ENCODE measurements at places on chromosomes 12 and 14.
A peak's percentile ranks its signal among the peaks of the same experiment; 100 is the strongest.

- DNase-seq = no peak
These were observed 86.4 kb downstream of the MON2 start for GRCh38 chr12:62552906-62553556.

DNA sequence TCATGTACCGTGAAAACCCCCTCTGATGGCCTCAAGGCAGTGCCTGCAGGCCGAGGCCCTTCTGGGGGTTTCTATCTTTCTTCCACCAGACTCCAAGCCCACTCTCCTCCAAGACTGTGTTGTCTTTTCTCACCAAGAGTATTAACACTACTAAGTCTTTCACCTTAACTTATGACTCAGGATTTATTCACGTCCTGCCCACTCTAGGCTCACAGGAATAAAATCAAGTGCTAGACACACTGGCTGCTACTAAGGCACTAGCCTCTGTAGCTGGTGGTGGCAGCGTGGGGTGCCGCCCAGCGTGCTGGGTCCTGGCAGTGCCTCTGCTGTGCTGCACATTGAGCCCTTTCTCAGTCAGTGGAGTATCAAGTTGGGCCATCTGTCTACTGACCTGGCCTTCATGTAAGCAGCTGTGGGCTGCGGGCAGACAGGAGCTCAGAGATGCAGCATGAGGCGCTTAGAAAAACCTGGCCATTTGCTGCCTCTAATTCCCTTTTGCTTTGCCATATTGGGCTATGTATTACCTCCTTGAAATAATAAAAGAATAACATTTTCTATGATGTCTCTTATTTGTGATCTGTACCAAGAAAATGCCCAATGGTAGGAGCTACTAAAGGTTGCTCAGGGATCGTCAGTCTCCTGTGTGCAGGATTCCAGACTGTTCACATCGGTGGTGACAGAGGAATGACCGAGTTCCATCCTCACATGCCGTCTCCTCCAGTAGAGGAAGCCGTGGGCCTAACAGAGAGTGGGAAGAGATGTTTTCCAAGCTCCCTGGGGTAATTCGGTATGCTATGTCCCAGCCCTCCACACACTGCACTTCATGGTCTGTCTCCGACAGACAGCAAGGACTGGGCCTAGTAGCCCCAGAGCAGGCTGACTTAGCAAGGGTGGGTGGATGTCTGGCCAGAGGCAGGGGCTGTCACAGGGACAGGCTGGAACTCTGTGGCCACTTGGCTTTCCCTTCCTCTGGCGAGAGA is 39.9 kb downstream of the MAX start:
- DNase-seq = peak; percentile 40

DNA sequence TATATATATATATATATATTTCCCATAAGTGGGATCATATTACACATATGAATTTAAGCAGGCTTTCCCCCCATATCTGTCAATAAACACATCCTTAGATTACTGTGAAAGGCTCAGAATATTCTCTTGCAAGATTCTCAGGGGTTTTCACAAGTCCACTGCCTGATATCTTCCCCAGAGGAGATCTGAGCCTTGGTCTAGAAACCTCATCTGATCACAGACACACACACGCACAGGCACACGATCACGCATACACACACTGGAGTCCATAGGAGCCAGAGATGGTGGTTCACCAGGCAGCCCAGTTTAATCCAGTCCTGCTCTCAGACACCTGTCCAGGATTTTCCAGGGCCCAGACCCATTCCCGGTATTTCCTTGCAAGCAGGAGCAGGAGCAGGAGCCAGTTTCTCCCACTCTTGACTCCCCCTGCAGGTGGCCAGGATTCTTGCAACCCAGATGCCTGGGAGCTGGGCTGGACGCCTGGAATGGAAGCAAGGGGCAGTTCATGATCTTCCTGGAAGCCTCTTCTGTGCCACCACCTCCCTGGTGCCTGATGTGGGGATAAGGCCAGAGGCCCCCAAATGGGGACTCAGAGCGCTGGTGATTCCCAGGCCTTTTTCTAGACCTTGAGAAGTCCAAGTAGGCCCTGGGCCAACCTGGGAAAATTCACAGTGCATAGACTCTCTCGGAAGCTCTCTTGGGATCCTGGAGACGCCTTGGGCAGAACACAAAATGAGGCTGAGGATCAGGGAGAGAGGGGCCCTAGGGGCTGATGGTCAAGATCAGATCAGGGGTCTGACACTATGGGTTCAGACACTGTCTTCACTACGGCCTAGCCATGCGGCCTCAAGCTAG is 16.5 kb upstream of the KRT78 start:
- DNase-seq = no peak

DNA sequence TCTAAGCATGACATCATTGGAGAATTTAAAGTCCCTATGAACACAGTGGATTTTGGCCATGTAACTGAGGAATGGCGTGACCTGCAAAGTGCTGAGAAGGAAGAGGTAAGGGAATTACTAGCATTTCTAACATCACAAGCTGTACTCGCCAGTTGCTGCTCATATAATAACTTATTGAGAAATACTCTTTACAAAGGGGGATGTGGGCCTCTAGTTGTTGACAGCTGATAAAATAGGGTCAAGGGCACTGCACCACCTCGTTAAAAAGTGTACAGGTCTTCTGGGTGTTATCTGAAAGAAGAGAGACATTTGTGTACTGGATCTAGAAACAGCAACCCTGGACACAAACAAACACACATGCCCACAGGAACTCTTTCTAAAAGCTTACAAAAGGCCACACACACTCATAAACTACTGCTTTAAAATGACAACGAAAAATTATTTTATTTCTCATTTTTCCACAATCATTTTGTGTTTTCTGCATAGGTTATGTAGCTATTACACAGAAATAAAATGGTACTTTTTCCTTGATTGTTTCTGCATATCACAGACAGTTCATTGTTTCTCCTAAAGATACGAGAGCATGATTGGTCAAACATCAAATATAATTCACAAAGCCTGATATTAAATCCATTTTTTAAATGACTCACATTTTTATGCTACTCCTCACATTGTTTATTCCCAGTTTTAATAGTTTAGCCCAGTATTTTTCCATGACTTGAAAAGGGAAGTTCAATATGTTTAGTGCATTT is 391.1 kb downstream of the PAWR start:
- no peak for DNase-seq

DNA sequence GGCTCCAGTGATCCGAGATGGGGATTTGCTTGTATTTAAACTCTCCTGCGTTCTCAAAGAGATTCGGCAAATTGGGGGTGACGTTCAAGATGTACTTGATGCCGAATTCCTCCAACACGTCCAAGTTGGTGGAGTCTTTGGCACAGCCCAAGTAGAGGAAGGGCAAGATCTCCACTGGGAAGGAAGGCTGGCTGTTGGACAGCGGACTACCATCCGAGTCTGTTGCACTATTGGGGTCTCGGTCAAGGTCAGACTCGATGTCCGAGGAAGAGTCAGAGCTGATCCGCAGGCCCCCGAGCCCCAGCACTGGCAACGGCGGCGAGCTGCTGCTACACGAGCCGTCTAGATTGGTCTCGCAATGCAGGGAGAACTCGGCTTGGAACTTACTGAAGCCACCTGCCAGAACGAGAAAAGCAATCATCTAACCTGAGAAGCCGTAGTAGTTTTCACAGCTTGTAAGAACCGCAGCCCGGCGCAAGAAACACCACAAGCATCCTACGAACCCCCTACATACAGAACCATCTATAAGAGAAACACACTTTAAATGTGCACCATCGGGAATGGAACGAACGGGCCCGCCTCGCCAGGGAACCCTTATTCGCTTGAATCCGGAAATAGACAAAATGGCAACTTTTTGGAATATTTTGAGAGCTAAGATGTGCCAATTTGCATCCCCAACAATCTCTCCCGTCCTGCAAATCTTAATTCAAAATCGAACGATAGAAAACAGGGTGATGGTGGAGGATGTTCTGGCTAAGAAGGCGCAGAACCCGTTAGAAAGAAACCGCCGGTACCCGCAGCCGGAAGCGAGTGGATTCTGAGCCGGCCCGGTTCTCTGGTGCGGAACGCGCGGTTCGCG is 1.4 kb downstream of the DUSP6 start:
- DNase-seq = no peak

GRCh38 chr14:76887191-76887590 is 61.0 kb downstream of the LRRC74A start:
- DNase-seq = no peak

DNA sequence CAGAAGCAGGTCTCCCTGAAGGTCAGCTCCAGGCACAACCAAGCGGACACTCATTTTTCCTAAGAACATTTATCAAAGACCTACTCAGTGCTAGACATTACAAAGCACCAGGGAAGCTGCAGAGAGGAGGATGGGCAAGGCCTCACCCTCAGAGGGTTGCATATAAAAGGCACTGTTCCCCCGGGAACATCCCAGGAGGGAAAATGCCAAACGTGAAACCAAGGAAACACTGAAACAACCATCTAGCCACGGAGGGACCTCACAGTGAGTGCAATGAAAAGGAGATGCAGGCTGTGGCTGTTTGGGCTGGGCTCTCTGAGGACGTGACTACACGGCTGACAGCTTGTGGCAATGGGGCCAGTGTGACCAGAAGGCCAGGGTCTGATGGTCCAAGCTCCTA is 117.4 kb upstream of the VASH1 start:
- no peak for DNase-seq

GRCh38 chr12:90299666-90300065 is 591.0 kb upstream of the ATP2B1 start:
- no peak for DNase-seq

DNA sequence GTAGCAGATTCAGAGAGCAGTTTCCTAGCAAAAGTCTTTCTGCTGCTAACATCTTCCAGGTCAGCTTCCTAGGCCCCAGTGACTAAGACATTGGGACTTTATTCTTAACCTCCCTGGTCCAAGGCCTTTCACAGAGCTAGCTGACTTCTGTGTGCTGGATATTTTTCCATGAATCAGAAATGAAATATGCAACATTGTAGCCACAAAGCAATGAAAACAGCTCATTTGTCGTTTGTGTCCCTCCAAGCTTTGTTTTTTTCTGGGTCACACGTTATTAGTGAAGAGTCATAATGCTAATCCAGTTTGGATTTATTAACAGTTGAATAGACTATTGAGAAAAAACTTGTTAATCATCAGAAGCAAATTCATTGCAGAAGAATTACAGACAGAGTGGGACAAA is 82.4 kb downstream of the ARF6 start:
- no peak for DNase-seq

- DNase-seq = no peak
These were observed 23.1 kb downstream of the EXD2 start for GRCh38 chr14:69214393-69214792.

- DNase-seq = no peak
These were observed 38.5 kb downstream of the OAS2 start for GRCh38 chr12:113016796-113017195.

DNA sequence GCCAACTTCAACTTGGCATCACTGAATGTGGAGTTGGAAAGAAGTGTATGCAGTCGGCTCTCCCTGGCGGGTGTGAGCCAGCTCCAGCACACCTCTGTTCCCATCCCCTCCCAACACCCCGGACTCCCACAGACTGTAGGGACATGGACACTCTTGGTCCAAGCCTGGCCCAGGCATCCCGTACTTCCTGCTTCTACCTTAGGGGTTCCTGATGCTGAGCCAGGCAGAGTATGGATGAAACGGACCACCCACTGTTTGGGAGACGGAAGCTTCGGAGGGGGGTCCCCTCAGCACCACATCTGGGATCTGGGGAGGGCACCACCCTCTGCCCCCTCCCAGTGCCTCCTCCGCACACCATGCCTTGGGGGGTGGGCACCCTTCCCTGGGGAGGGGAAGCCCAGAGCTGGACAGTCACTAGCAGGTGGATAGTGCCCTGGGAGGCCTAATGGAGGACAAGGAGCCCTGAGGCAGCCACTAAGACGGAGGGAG is 62.0 kb downstream of the LGMN start:
- DNase-seq = no peak

GRCh38 chr12:70096759-70097410 is 146.3 kb upstream of the CNOT2 start:
- no peak for DNase-seq

GRCh38 chr14:52729925-52730708 is at the start of gene STYX:
Gene STYX (plus strand): TSS chr14:52730166. CDS start chr14:52730475, 309 bp downstream.
- DNase-seq = peak; percentile 60

- no peak for DNase-seq
These were observed 30.4 kb upstream of the P2RX7 start for GRCh38 chr12:121102307-121102706.

GRCh38 chr14:55332654-55333570 is 61.7 kb downstream of the FBXO34 start:
- no peak for DNase-seq

All from cerebellar nuclear complex (tissue), 1 donor.